ENCODE measurements at places on chromosomes 16 and 17. TPM values are rescaled to one million over a fixed set of nuclear protein-coding genes. Genes with fewer than 3 reads are reported as not detected.

The GPR142 gene
- not detected for total RNA-seq

The INPP5K gene
- total RNA-seq, result 35.1 TPM

The CORO6 gene
- total RNA-seq, result 17.3 TPM

The SLC13A2 gene
- total RNA-seq, result not detected

The KCNH4 gene
- 0.54 TPM for total RNA-seq

The MT1A gene
- total RNA-seq, result 1.0 TPM

The TBC1D28 gene
- total RNA-seq, result not detected

The CIBAR2 gene
- not detected for total RNA-seq

The MT1B gene
- total RNA-seq, result not detected

The CFAP97D1 gene
- not detected for total RNA-seq

The ARL4D gene
- 3.6 TPM for total RNA-seq

The TBX2 gene
- total RNA-seq, result not detected

The TBC1D26 gene
- 0.78 TPM for total RNA-seq

The GNG13 gene
- not detected for total RNA-seq

The PRAC1 gene
- not detected for total RNA-seq

The TLCD3B gene
- total RNA-seq, result 3.4 TPM

The SHISA6 gene
- total RNA-seq, result not detected

The ATF7IP2 gene
- 30.5 TPM for total RNA-seq

The MNT gene
- 23.4 TPM for total RNA-seq

The ARHGAP23 gene
- total RNA-seq, result 1.3 TPM

The STAC2 gene
- not detected for total RNA-seq

The KRTAP17-1 gene
- total RNA-seq, result not detected

The TVP23C gene
- total RNA-seq, result 15.0 TPM

The ZG16B gene
- 1.4 TPM for total RNA-seq

The IKZF3 gene
- total RNA-seq, result 60.8 TPM

The QPRT gene
- 10.1 TPM for total RNA-seq

The CBFA2T3 gene
- 0.76 TPM for total RNA-seq

The CA4 gene
- not detected for total RNA-seq

The SLFN11 gene
- 96.7 TPM for total RNA-seq

The SNTB2 gene
- 21.2 TPM for total RNA-seq

Measured in activated naive CD4-positive, alpha-beta T cell treated with anti-CD3 and anti-CD28 coated beads, Interleukin-2, amount 50 U/mL, for 72 hours (primary cell).